ENCODE measurements at places on chromosomes 2 and 18. TPM values are rescaled to one million over a fixed set of nuclear protein-coding genes. Genes with fewer than 3 reads are reported as not detected.

DNA sequence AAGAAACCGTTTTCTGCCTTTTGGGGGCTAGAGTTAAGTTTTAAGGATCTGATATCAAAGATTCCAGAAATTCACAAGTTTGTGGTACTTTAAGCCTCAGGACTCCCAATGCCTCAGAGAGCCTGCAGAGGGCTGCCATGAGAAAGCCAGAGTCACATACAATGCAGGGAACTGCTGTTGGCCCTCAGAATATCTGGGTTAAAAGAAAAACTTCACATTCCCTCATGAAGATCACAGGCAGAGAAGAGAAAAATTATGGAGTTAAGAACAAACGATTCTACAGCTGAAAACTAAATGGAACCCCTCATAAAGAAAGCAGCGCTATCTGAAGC lies 39.5 kb downstream of the HDAC4 start:
- no peak for DNase-seq

- no peak for DNase-seq
Measured at GRCh38 chr2:168145426-168146310, 101.7 kb downstream of the STK39 start.

- DNase-seq: no peak
Measured at GRCh38 chr2:64492821-64493220, 31.3 kb upstream of the AFTPH start.

GRCh38 chr18:59878644-59879043 lies 21.2 kb upstream of the PMAIP1 start:
- DNase-seq: no peak

DNA sequence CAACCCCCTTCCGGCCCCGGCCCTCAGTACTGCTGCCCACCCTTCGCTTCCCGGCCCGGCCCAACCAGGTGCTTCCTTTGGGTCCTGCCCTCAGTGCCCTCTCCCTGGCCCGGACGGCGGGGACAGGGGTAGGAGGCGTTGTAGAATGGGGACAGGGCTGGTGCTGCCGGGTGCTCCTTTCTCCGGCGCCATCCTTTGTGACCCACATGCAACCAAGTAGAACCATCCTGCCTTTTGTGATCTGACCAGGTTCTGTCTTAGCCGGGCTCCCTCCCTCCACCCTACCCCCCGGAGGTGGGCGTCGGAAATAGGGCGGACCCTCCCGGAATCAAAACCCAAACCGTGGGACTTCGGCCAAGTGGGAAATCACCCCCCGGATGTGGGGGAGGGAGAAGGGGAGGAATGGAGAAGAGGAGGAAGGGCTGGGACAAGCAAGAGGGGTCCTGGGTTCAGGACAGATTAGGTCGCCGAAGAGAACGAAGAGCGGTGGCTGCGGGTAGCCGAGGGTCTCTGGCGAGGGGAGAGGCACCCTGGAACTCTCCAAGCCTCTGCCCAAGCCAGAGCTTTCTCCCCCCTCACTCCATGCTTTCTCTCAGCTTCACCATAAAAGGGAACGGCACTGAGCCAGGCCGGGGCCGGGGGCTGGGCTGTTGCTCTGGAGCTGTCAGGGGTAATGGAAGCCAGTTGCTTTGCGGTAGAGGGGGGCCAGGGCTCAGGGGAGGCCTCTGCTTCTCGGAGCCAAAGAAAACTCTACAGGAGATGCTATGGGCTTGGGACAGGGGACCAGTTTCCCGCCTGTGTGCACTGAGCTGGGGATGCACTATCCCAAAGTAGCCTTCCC lies 756 bp upstream of the OST4 start:
- DNase-seq: no peak

GRCh38 chr18:52435301-52435700 lies 95.3 kb downstream of the DCC start:
- DNase-seq: no peak

- no peak for DNase-seq
Measured at GRCh38 chr18:59011786-59012185, 127.9 kb upstream of the SEC11C start.

GRCh38 chr2:181985632-181986205 lies at the start of gene PPP1R1C:
Gene PPP1R1C, plus strand, starts transcription at chr2:181985853. Its CDS starts 258 bp downstream, at chr2:181986111.
- DNase-seq: no peak

GRCh38 chr2:68796295-68796905 lies 61.8 kb downstream of the ARHGAP25 start:
- DNase-seq: peak; percentile 27

DNA sequence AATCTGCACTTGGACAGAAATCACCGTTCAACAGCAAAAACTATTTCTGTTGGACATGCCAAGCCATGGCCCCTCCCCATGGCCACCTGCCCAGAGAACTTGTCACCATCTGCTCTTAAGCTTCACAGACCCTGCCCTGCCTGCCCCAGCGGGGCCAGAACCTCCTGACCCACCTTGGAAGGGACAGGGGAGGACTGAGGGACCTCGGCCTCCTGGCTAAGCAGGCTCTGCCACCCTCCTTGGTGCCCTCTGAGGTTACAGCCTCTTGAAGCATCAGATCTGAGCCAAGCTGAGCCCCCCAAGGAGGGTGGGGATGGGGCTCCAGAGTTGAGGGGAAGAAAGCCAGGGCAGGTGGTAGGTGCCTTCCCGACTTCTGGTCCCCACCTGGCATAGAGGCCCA lies 6.5 kb downstream of the TEX261 start:
- no peak for DNase-seq

DNA sequence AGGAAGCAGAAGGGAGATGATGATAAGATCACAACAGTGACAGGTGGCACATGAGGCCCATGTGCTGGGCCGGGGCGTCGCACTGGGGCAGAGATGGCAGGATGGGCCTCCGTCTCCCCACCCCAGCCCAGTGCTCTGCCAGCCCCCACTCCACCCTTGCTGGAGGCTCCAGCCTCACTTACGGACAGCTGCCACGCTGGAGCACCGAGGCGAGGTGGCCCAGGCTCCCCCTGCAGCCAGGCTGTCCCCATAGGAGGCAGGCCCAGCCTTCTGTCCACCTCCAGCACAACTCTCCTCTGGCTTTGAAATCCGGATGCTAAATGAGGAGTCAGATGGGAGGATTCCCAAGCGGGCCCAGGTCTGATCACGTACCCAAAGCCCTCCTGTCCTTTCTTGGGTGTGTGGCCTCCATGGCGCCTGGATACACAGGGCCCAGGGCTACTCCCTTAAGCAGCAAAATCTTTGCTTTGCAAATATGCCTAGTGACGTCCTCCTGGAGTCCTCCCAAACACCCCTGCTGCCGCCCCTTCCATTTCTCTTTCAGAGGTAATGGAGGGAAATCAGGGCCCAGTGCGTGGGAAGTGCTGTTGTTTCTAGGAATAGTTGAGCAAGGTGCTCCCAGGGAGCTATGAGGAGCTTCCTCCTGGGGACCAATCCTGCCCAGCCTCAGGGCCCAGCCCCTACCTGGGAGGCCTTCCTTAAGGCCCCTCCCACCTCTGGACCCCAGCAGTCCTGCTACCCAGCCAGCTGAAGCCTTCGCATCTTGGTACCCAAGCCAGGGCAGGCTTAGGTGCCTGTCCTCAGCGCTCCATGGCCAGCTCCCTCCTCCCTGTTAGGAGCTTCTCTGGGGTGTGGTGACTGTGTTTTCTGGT lies 170.4 kb upstream of the MYCN start:
- DNase-seq: no peak

DNA sequence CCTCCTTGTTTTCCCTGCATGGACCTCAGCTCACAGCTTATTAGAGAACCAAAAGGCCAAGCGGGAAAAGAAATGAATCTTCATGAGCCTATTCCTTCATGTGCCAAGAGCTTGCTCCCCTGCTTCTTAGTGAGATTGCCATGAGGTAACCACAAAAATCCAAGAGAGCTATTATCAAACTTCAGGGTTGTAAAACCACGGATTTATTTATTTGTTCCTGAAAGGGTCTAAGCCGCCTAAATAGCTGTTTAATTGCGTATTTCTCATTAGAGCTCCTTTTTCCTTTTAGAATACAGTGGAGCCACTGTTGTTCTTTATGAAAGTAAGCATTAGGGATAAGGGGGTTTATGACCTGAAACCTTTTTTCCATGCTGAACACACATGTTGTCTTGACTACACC lies 58.0 kb downstream of the SRD5A2 start:
- DNase-seq: no peak

- no peak for DNase-seq
Measured at GRCh38 chr18:57785751-57786437, 17.2 kb downstream of the ATP8B1 start.

DNA sequence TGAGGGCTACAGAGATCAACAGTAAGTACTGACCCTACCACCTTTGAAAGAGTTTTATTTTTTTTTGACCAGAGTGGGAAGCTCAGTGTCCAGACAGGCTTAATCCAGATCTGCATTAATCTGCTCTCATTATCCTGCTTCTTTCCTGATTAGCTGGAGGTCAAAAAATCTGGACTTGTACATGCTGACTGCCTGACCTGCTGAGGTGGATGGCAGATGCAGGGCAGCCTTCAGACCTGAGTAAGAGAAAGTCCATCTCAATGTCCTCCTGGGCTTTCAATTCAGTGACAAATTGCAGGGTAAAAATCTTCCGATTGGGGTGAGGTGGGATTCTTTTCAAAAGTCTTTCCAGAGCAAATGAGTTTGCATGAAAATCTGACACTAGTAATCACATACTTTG lies 998.8 kb upstream of the PIK3C3 start:
- no peak for DNase-seq

GRCh38 chr2:100640431-100641124 lies 77.8 kb downstream of the PDCL3 start:
- no peak for DNase-seq

GRCh38 chr2:10354399-10354798 lies 51.7 kb downstream of the HPCAL1 start:
- no peak for DNase-seq

DNA sequence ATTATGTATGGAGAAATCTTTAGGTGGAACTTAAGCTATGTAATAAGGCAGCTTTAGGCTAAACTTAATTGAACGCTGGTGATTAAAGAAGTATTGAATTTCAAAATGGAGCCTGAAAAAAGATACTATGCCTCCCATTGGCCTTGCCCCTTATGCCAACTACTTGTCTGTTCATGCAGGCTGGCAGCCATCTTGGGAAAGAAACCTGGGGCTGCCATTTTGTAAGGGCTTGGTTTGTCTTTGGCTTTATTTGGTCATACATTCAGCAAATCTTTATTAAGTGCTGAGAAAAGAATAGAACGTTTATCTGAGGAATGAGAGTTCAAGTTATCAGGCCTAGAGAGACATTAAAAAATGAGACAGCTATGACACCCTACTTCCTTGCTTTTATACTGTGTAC lies 231.3 kb downstream of the KCNE4 start:
- DNase-seq: no peak

DSG4 gene
- total RNA-seq: not detected

TMEM18 gene
- 33.4 TPM for total RNA-seq

UGT1A5 gene
- total RNA-seq: not detected

KCNG2 gene
- not detected for total RNA-seq

COL4A3 gene
- total RNA-seq: not detected

ADI1 gene
- total RNA-seq: 24.1 TPM

All from activated T-cell treated with anti-CD3 and anti-CD28 coated beads, Interleukin-2, amount 50 U/mL, for 72 hours (primary cell).